Astrocyte of the spinal cord (primary cell): ENCODE measurements at places on chromosomes 4 and X.
A peak's percentile ranks its signal among the peaks of the same experiment; 100 is the strongest.

GRCh38 chr4:155758481-155759371 lies at the start of gene GUCY1B1:
Gene GUCY1B1, plus strand, starts transcription at chr4:155759021. Its CDS starts 120 bp downstream, at chr4:155759141.
- DNase-seq = peak; percentile 92

GRCh38 chrX:132217203-132218073 lies 1.8 kb downstream of the RAP2C start:
- DNase-seq = peak; percentile 80

DNA sequence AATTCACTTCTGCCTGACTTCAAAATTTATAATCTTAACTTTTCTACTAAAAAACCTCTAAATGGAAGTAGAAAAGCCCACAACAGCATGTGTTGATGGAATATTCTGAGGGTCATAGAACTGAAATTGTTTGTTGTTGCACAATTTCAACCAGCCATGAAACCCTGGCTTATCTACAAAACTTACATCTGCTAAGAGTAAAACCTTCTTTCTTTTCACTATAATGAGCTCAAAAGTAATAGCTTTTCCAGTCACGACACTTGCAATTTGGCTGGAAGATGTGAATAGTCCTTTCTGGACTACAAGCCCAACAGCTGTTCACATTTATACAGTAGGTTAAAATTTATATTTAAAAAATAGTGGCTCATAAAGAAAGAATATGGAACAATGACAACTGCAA lies 250.0 kb downstream of the GPAT3 start:
- DNase-seq = no peak

GRCh38 chrX:64377753-64378152 lies 17.5 kb downstream of the MTMR8 start:
- DNase-seq = no peak

DNA sequence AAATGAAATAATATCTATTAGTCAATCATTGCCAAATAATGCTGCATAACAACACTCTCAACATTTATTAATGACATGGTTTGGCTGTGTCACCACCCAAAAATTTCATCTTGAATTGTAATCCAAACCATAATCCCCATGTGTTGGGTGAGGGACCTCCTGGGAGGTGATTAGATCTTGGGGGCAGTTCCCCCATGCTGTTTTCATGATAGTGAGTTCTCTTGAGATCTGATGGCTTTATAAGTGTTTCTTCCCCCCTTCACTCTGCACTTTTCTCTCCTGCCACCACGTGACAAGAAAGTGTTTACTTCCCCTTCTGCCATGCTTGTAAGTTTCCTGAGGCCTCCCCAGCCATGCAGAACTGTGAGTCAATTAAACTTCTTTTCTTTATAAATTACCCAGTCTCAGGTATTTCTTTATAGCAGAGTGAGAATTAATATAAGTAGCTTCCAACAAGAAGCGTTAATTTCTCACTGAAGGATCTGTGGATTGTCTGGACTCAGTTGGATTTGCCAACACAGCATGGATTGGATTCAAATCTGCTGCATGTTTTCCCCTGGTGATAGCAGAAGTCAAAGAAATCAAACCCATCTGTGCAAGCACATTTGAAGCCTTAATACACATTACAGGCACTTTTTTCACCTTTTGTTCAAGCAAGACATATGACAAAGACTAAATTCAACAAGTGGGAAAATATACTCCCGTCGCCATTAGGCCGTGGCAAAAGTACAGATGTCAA lies 216.6 kb downstream of the PDGFC start:
- no peak for DNase-seq

DNA sequence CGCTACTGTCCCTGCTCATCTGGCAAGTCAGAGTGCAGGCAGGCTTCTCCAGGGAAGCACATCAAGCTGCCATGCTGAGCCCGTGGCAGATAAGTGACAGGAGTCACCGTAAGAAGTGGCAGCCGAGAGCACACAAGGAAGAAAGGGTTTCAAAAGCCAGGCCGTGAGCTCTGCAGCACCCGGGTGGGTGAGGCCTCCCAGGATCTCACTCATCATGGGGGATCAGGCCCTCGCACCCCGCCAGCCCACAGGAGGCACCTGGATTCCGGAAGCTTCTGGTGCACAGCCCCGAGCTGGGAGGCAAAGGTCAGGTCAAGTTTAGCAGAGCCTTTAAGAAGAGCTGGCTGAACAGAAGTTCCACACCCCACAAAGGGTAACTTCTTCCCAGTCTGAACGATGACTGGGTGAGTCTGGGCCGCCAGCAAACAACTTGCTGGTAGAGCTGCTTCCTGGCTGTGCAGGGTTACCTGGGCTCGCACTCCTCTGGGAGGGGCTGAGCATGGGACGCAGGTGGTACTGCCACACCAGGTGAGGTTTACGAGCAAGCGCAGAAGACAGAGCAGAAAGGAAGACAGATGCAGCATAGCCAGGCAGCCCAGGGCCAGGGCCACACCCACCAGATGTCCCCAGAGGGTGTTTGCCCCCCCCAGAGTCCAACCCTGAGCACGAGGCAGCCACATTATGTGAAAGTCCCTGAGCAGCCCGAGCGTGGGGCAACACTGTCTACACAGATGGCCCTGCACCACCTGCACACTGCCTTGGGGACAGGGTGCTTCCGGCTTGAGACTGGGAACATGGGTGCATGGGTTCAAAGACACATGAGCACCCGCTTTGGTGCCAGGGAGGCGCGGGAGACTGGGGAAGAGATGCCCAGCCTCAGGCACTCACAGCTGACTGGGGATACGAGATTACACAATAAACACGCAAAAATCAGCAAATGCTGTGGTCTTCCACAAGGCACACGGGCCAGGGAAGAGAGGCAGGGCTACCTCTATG lies 7.7 kb downstream of the CCNQ start:
- no peak for DNase-seq

- DNase-seq = no peak
These were observed 74.4 kb downstream of the MBNL3 start for GRCh38 chrX:132414404-132414803.

DNA sequence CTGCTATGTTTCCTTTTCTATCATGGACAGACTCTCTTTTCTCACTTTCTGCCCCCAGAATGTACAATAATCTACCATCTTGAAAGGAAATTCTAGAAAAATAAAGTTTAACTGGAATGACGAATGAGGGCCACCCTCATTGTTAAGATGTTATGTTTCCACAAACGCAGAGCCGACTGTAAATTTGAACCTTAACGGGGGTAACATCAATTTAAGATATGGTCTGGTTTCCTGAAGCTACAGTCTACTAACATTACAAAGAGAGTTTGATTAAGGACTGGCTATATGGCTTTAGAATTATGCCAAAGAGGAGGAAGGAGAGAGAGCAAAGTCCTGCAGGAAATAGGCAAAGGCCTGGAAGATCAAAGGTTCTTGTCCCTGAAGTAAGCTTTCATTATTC lies 227.2 kb downstream of the USP46 start:
- no peak for DNase-seq

DNA sequence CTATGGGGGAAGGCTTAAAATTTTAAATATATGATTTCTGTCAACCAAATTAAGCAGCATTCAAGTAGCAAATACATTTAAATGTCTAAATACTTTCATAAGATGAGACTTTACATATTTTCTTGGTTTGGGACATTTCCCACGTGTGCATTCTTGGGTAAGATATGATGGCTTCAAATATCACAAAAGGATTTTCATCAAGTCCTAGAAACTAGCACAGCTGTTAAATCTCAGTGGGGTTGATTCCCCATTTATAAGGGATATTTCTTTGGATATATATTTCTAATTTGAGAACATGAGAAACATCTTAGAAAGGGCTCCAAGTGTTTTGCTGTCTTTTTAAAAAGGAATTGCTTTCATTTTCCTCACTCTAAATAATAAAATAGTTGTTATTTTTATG lies 90.2 kb downstream of the P2RY10 start:
- DNase-seq = no peak

DNA sequence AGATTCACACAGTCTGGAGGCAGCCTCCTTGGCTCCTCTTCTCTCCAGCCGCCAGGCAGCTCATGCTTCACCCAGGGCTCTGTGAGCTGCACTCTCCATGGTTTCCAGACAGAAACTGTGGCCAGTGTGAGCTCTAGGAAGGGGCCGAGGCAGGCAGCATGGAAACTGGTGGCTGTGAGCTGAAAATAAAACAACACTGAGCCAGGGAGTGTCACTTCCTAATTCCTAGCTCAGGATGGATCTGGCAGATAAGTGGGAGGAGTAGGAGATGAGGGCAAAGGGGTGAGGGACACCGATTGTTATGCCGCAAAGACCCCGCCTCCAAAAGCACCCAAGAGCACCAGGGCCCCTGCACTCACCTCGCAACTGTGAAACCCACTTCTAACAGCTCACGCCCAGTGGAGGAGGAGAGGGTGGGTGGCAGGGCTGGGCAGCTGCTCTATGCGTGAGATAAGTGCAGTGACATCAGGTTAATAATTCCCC lies 69.8 kb downstream of the FHDC1 start:
- DNase-seq = no peak

- peak; percentile 66 for DNase-seq
These were observed 6.8 kb downstream of the ANXA5 start for GRCh38 chr4:121690001-121690400.

- DNase-seq = no peak
These were observed 44.9 kb upstream of the STIM2 start for GRCh38 chr4:26815706-26816105.
